ENCODE measurements at places on chromosomes 11 and 22.

GRCh38 chr11:70466596-70466995 lies 68.3 kb downstream of the CTTN start:
- no peak for DNase-seq

DNA sequence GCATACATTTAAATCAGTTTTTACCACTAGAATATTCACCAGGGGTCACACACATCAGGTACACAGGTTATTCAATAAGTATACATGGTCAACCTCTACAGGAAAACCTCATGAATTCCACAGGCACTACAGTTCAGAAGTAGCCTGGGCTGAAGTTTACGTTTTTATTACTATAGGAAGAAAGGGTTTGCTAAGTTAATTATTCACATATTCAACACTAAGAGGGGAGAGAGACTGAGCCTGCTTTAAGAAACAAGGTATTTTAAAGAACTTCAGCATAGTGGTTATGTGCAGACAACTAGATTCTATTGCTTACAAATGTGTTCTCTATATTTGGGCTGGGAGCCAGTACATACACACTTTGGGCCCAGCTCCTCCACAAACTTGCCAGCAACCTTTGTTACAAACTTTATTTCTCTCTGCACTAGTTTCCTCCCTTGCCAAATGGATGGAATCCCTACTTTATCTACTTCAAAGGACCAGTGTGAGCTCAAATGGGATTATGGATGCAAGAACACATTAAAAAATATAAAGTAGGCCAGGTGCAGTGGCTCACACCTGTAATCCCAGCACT lies 31.9 kb downstream of the IL18BP start:
- no peak for DNase-seq

DNA sequence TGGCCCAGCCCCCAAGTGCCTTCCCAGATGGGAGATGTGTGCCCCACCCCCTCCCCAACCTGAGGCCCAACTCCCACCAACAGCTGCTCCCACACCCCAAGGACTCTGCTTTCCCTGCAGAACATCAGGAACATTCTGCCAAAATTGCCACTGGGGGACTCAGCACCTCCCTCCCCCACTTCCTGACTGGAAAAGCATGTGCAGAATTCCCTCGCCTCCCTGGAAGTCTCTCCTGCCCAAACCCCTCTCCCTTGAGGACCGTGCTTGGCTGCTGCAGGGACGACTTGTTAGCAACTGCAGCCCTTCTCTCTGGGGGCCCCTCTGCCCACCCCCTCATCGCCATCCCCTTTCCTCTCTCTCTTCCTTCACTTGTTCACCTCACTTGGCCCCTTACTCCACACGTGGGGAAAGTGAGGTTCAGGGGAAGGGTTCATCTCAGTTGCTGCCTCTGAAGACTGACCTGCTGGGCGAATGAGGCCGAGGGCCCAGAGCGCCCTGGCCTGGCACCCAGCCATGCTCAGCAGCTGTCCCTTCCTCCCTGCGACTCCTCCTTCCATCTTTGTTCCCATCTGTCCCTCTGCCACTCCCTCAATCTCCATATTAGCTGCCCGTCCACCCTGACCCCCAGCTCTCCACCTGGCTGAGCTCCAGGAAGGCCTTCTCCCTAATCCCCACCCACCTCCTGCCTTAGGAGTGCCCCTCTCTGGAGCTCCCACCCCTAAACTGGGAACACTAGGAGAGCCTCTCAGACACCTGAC lies 105.1 kb downstream of the CHST1 start:
- DNase-seq = no peak

DNA sequence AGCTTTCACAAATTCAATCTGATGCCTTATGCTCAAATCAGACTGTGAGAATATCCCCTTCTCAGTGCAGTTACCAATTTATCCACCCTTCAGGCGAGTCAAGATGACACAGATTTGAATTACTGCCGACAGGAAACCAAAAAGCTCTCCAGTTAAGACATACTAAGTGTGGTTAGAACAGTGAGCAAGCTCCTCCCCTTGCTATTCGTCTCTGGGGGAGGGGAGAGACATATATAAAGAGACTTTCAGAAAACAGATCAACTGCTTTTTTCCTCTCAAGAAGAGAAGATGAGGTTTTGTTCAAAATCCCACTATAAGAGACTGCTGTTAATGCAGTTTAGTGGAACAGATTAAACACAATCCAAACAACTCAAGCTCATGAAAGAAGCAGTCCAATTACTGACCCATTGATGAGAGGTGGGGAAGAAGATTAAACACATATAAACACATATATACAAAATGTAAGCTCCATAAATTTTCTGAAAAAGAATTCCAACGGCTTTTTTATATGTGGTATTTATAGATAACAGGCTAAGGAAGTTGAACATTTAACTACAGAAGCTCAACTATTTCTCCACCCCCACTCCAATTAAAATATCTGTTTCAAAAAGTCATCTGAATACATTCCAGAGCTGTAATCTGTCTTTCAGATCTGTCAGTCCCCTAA lies 102.7 kb downstream of the MRTFA start:
- DNase-seq = peak; percentile 36

GRCh38 chr11:63909591-63910506 lies 7.1 kb downstream of the RCOR2 start:
- DNase-seq = no peak

- no peak for DNase-seq
These were observed 57.8 kb downstream of the SBF1 start for GRCh38 chr22:50416996-50417395.

- DNase-seq = no peak
These were observed 7.7 kb downstream of the TOM1 start for GRCh38 chr22:35307372-35307771.

DNA sequence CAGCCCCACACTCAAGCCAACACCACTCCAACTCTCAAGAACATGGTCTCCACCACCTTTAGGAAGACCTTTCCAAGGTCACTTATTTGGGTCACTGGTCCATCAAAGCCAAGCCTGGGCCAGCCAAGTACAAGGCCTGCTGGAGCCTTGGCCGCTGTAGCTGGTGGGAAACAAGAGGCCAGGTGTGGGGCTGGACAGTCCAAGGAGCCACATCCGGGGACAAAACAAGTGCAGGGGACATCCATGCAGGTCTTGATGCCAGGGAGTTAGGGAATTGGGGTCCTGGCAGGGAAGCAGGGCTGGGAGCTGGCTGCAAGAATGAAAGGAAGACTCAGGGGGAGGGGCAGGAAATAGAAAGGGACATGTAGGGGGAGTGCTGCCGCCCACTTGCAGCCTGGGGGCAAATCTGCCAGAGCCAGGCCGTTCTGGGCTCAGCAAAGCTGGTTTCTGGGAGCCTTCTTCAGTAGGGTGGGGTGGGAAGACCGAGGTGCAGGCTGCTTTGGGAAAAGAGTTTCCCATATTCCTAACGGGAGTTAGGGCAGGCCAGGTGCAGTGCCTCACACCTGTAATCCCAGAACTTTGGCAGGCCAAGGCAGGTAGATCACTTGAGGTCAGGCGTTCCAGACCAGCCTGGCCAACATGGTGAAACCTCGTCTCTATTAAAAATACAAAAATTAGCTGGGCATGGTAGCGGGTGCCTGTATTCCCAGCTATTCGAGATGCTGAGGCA lies 69.5 kb upstream of the ATXN10 start:
- no peak for DNase-seq

DNA sequence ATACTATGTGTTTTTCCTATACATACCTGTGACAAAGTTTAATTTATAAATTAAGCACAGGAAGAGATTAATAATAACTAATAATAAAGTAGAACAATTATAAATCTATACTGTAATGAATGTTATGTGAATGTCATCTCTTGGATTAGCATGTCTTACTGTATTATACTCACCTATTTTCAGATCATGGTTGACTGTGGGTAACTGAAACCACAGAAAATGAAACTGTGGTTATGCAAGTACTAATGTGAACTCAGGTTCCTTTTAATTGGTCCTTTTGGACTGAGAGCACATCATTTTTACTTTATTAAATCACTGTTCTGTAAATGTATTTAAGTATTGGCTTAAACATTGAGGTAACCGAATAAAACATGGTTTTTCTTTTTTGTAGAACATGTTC lies 108.8 kb downstream of the PPP6R3 start:
- DNase-seq = no peak

- no peak for DNase-seq
These were observed 20.9 kb downstream of the SLC37A2 start for GRCh38 chr11:125084057-125084416.

DNA sequence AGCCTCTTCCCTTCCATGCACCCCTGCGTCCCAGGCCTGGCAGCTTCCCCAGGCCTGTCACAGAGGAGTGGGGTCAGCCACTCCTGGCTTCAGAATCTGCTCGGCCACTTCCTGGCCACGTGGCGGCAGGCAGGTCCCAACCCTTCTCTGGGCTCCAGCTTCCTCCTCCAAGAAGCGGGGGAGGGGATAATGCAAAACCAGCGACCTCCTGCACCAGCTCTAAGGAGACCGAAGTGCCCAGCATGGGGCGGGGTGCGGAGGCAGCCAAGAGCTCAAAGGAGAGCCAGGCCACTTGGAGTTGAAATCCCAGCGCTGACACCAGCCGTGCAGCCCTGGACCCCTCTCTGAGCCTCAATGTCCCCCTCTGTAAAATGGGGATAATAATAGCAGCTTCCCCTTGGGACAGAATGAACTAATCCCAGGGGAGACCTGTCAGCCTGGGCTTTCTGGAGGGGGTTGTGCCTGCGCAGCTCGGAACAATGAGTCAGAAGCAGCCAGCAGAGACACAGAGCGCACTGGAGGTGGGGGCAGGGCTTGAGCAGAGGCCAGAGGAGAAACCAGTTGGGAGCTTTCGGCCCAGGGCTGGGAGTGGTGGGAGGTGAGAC lies 22.8 kb upstream of the PICK1 start:
- peak; percentile 70 for DNase-seq

- no peak for DNase-seq
These were observed 143.5 kb downstream of the NXPE2 start for GRCh38 chr11:114821621-114822412.

DNA sequence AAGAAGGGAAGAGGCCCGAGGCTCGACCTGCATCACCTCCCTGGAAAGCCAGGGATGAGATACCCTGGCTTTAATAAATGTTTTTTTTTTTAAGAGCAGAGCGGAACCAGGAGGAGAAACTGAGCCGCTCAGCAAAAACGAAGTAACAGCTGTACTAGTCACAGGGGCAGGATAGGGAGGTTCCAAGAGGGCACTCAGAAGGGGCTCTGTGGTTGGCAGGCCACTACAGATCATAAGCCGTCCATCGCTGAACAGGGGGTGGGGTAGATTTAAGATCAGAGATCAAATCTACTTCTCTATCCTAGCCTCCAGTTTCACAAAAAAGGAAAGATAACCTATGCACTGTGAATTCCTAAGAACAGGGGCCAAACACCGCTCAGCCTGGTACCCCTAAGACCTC lies 625 bp downstream of the EIF3D start:
- no peak for DNase-seq

- peak; percentile 31 for DNase-seq
These were observed 163.6 kb downstream of the NTM start for GRCh38 chr11:131533998-131534397.

- DNase-seq = no peak
These were observed 20.2 kb upstream of the TXNRD2 start for GRCh38 chr22:19961868-19962245.

DNA sequence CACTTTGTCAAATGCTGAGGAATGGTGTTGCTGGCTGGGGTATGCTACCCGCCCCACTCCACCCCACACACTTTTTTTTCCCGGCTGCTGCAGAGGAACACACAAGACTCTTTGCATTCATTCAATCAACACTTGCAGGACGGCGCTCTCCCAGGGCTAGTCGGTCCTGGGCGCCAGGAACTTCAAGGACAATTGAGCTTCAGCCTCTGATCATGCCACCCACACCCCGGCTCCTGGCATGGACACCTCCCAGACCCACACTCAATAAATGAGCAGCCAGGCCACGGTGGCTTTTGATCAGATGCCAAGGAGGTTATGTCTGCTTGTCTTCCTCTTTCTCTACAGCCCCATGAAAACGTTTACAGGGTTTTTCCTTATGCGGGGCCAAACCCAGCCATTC lies 19.8 kb downstream of the TPST2 start:
- DNase-seq = no peak

GRCh38 chr11:70090961-70091381 lies 12.9 kb downstream of the ANO1 start:
- DNase-seq = no peak
